ENCODE measurements at places on chromosomes 6 and 20. TPM values are rescaled to one million over a fixed set of nuclear protein-coding genes. Genes with fewer than 3 reads are reported as not detected.

DNA sequence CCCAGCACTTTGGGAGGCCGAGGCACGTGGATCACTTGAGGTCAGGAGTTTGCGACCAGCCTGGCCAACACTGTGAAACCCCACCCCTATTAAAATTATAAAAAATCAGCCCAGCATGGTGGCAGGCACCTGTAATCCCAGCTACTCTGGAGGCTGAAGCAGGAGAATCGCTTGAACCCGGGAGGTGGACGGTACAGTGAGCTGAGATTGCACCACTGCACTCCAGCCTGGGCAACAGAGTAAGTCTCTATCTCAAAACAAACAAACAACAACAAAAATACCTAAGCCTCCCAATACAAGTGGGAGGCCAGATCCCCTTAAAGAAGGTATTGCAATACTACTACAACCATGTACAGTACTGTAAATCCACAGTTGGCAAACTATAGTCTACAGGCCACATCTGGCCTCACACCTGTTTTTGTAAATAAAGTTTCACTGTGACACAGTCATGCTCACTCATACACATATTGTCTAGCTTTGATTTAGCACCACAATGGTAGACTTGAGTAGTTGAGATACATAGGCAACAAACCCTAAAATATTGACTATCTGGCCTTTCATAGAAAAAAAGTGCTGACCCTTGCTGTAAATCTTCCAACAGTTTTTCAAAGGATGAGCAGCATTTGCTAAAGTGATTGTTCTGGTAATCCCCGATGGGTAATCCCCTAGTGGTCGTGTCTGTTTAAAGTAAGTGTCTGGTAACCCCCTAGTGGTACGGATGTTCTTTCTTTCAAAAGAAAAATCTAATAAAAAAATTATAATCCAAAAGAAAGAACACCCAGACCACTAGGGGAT, 202.0 kb downstream of the RNGTT start:
- H3K36me3 ChIP-seq, result no peaks in the 10 kb centered on the region
- DNase-seq, result no peak
- H3K27me3 ChIP-seq, result no peaks in the 10 kb centered on the region
- no peaks in the 10 kb centered on the region for H3K4me1 ChIP-seq
- no peak overlapping the region for H3K4me3 ChIP-seq

DNA sequence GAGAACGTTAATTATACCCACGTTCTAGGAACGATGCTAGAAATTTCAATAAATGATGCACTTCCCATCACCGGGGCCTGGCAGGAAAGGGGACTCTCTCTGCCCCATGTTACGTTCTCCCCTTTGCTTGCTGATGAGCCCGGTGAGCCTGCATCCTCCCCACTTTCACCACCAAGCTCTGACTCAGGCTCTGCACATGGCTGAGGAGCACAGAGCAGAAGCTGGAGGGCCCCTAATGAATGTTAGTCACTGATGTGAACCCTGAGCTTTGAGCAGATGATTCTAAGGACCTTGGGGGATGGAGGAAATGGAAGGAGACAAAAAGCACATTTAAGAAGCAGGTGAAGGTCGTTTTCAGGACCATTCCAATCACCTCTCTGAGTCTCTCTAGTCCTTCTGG, 468.2 kb upstream of the ARID1B start:
- DNase-seq, result no peak
- no peaks in the 10 kb centered on the region for H3K36me3 ChIP-seq
- H3K27me3 ChIP-seq, result no peaks in the 10 kb centered on the region
- no peaks in the 10 kb centered on the region for H3K4me1 ChIP-seq
- no peak overlapping the region for H3K4me3 ChIP-seq

Gene RIN2
- total RNA-seq, result 105 TPM

- DNase-seq, result no peak
- no peaks in the 10 kb centered on the region for H3K27me3 ChIP-seq
- no peak overlapping the region for H3K27ac ChIP-seq
- no peaks in the 10 kb centered on the region for H3K36me3 ChIP-seq
- H3K4me3 ChIP-seq, result no peak overlapping the region
- H3K4me1 ChIP-seq, result no peaks in the 10 kb centered on the region
Observed at GRCh38 chr6:81875782-81876293, 123.4 kb upstream of the TENT5A start.

DNA sequence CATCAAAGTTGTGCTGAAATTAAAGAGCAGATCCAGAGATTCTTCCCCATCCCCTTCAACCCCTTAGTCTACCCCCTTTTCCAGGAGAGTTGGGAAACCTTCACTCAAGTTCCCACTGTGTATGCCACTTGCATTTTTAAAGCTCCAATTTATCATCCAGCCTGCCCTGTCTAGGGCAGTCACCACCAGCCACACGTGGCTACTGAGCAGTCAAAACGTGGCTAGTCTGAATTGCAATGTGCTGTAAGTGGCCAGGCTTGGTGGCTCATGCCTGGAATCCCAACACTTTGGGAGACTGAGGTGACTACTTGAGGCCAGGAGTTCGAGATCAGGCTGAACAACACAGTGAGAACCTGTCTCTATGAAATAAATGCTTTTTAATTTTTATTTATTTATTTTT, 34.9 kb downstream of the ERGIC3 start:
- H3K4me3 ChIP-seq, result no peak overlapping the region
- H3K27me3 ChIP-seq, result no peaks in the 10 kb centered on the region
- H3K27ac ChIP-seq, result no peak overlapping the region
- no peak for DNase-seq

DNA sequence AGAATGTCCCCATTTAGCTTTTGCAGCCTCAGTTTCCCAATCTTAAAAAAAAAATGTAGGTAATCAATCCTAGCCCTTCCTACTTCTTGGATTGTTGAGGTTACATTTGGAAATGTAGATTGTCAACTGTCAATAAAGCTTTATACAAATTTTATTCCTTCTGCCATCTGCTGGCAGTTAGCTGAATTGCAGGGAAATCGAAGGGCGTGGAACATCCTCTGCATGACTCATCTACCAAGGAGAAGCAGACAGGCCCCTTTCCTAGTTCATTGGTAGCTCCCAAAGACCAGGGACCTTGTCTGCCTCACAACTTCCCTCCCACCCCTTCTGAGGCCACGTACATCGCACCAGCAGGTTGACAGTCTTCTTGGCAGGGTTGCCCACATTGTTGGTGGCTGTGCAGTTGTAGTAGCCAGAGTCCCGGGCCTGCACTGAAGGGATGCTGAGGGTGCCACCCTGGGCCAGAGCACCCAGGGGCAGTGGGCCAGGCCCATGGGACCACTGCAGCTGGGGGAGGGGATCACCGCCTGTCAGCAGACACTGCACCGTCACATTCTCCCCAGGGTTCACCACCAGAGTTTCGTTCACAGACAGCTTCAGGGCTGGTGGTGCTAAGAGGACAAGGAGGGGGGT, 43.6 kb downstream of the MDGA1 start:
- no peak overlapping the region for H3K4me3 ChIP-seq
- H3K27ac ChIP-seq, result no peak overlapping the region
- peak; percentile 83 for DNase-seq
- no peaks in the 10 kb centered on the region for H3K36me3 ChIP-seq
- peaks cover 3% of the 10 kb centered on the region for H3K27me3 ChIP-seq
